Naive thymus-derived CD4-positive, alpha-beta T cell (primary cell): ENCODE measurements at places on chromosomes 1 and 21.

- no peak overlapping the region for H3K4me3 ChIP-seq
- no peaks in the 10 kb centered on the region for H3K27me3 ChIP-seq
- H3K4me1 ChIP-seq = no peaks in the 10 kb centered on the region
- no peak for DNase-seq
- no peaks in the 10 kb centered on the region for H3K36me3 ChIP-seq
These were observed 8.1 kb upstream of the F3 start for GRCh38 chr1:94549706-94550105.

DNA sequence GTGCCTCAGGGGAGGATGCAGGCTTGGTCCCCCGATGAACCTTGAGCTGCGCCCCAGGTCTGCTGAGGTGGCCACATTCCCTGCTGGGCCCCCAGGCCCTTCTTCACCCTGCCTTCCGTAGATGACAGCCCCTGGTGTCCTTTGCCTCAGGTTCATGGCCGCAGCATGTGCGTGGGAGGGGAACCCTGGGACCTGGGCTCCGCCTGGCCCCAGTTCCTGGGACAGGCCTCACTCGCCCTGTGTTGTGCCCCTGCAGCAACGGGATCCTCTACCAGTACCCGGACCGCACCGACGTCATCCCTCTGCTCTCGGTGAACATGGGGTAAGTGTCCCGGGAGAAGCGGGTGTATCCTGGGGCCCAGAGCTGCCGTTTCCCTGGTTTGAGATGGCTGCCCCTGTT lies 5.1 kb upstream of the SLC25A34 start:
- H3K36me3 ChIP-seq = no peaks in the 10 kb centered on the region
- H3K4me1 ChIP-seq = no peaks in the 10 kb centered on the region
- H3K27ac ChIP-seq = no peak overlapping the region
- DNase-seq = no peak
- H3K4me3 ChIP-seq = no peak overlapping the region

- H3K27ac ChIP-seq = no peak overlapping the region
- no peaks in the 10 kb centered on the region for H3K27me3 ChIP-seq
- H3K4me3 ChIP-seq = peak overlapping the region; percentile 65
- DNase-seq = no peak
- H3K36me3 ChIP-seq = no peaks in the 10 kb centered on the region
These were observed 9.8 kb downstream of the MX2 start for GRCh38 chr21:41371685-41372030.

DNA sequence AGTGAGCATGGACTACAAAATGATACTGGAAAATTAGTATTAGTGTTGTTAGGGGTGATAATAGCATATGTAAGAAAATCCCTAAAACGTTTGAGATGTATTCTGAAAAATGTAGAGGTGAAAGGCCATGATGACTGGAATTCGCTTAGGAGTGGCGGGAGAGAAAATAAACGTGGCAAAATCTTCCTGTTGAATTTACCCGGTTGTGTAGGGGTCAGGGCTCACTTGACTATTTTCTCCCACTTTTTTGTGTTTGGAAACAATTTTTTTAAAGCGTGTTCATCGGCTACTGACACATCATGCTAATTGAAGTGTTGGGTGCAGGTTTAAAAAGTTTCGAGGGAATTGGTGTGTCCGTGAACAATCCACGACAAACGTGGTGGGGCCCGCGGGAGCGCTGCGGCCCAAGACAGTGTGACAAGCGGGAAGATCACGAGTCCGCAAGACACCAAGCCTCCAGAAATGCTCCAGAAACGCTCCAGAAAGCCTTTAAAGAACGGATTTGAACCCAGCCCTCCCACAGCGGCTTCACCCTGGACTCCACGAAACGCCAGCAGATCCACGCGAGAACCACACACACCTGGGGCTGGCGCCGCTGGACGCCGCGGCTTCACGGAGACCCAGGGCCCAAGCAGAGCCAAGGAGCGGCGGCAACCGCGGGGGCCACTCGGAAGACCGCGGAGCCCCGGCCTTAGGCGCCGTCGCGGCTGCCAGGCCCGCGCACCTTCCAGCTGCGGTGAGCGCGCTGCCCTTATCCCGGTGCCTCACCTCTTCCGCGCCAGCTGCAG lies 573 bp downstream of the PSMG1 start:
- H3K27ac ChIP-seq = peak overlapping the region; percentile 93
- DNase-seq = no peak
- peak overlapping the region; percentile 86 for H3K4me3 ChIP-seq
- H3K27me3 ChIP-seq = no peaks in the 10 kb centered on the region
- H3K4me1 ChIP-seq = peaks cover 9% of the 10 kb centered on the region

GRCh38 chr1:222462601-222463000 lies 85.3 kb downstream of the HHIPL2 start:
- no peak overlapping the region for H3K27ac ChIP-seq
- no peaks in the 10 kb centered on the region for H3K36me3 ChIP-seq
- H3K4me1 ChIP-seq = peaks cover 5% of the 10 kb centered on the region
- no peak for DNase-seq

GRCh38 chr1:2208309-2209239 lies 14.0 kb upstream of the FAAP20 start:
- no peak overlapping the region for H3K4me3 ChIP-seq
- H3K27me3 ChIP-seq = no peaks in the 10 kb centered on the region
- no peak overlapping the region for H3K27ac ChIP-seq
- H3K36me3 ChIP-seq = no peaks in the 10 kb centered on the region
- no peak for DNase-seq
- H3K4me1 ChIP-seq = peaks cover 13% of the 10 kb centered on the region

DNA sequence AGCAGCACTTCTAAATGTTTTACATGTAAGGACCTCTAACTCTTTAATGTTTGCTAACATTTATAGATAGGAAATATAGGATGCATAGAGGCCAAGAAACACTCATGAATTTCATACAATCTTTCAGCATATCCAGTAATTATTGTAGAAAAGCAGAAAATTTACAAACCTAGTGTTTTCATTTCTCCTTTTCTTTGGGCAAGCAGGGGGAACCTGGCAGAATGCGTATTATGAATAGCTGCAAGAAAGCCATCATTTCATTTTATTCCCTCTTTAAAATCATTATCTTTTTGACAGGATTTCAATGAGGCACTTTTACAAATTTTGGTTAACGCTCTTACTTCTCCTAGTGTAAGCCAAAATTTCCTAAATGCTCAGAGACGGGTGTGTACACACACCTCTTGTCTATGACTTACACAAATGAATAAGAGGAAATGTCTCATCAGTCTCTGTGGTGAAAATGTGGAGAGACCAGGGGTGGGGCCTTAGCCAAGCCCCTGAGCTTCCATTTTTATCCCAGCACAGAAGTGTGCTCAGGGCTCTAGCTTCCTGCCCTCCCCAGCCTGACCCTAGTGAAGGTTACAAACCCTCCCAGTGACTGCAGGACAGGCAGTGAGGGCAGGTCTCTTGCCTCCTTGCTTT lies 91.6 kb downstream of the LRRC8C start:
- H3K36me3 ChIP-seq = no peaks in the 10 kb centered on the region
- H3K27me3 ChIP-seq = no peaks in the 10 kb centered on the region
- no peak overlapping the region for H3K4me3 ChIP-seq
- H3K27ac ChIP-seq = no peak overlapping the region

- no peaks in the 10 kb centered on the region for H3K36me3 ChIP-seq
- H3K4me3 ChIP-seq = no peak overlapping the region
- H3K27me3 ChIP-seq = no peaks in the 10 kb centered on the region
- no peak overlapping the region for H3K27ac ChIP-seq
- no peak for DNase-seq
These were observed 213.0 kb downstream of the ADGRL2 start for GRCh38 chr1:82013702-82014101.

GRCh38 chr21:17793246-17794123 lies 25.7 kb downstream of the C21orf91 start:
- peak overlapping the region; percentile 36 for H3K4me3 ChIP-seq
- H3K4me1 ChIP-seq = peaks cover 36% of the 10 kb centered on the region

- no peak overlapping the region for H3K4me3 ChIP-seq
- no peak for DNase-seq
- H3K27me3 ChIP-seq = no peaks in the 10 kb centered on the region
- no peaks in the 10 kb centered on the region for H3K36me3 ChIP-seq
- H3K4me1 ChIP-seq = no peaks in the 10 kb centered on the region
- no peak overlapping the region for H3K27ac ChIP-seq
These were observed 92.5 kb downstream of the CDC42BPA start for GRCh38 chr1:227225715-227226346.

- H3K4me1 ChIP-seq = no peaks in the 10 kb centered on the region
- H3K4me3 ChIP-seq = no peak overlapping the region
- no peaks in the 10 kb centered on the region for H3K27me3 ChIP-seq
- no peak overlapping the region for H3K27ac ChIP-seq
- DNase-seq = no peak
These were observed 709.9 kb upstream of the ADGRL4 start for GRCh38 chr1:79716447-79716846.

DNA sequence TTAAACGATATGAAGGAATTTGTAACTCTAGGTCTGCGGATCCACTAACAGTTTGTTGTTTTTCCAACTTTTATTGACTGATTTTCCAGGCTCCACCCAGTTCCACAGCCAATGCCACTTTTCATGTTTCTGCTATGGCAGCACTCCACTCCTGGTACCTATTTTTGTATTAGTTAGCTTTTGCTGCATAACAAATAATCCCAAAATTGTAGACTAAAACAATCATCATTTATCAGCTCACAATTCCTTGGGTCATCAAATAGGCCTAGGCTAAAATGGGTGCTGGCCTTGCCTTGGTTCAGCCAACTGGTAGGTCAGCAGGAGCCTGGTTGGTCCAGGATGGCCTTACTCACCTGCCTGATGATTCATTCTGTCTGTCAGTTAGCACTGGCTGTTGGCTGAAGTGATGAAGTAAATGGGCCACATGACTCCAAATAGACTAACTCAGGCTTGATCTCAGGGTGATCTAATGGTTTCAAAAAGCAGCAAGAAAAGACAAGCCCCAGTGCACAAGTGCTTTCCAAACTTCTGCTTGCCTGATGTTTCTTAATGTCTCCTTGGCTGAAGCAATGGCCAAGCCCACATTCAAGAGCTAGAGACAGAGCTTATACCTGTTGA lies 3.2 kb upstream of the C8B start:
- H3K27me3 ChIP-seq = no peaks in the 10 kb centered on the region
- H3K4me3 ChIP-seq = no peak overlapping the region
- H3K4me1 ChIP-seq = no peaks in the 10 kb centered on the region

- no peaks in the 10 kb centered on the region for H3K27me3 ChIP-seq
- no peak overlapping the region for H3K4me3 ChIP-seq
- H3K4me1 ChIP-seq = no peaks in the 10 kb centered on the region
- H3K36me3 ChIP-seq = no peaks in the 10 kb centered on the region
These were observed 248.4 kb downstream of the HHIPL2 start for GRCh38 chr1:222299524-222299923.

- no peaks in the 10 kb centered on the region for H3K4me1 ChIP-seq
- H3K36me3 ChIP-seq = no peaks in the 10 kb centered on the region
- H3K27me3 ChIP-seq = no peaks in the 10 kb centered on the region
- H3K4me3 ChIP-seq = no peak overlapping the region
These were observed 28.7 kb downstream of the C1orf87 start for GRCh38 chr1:60044881-60045280.

DNA sequence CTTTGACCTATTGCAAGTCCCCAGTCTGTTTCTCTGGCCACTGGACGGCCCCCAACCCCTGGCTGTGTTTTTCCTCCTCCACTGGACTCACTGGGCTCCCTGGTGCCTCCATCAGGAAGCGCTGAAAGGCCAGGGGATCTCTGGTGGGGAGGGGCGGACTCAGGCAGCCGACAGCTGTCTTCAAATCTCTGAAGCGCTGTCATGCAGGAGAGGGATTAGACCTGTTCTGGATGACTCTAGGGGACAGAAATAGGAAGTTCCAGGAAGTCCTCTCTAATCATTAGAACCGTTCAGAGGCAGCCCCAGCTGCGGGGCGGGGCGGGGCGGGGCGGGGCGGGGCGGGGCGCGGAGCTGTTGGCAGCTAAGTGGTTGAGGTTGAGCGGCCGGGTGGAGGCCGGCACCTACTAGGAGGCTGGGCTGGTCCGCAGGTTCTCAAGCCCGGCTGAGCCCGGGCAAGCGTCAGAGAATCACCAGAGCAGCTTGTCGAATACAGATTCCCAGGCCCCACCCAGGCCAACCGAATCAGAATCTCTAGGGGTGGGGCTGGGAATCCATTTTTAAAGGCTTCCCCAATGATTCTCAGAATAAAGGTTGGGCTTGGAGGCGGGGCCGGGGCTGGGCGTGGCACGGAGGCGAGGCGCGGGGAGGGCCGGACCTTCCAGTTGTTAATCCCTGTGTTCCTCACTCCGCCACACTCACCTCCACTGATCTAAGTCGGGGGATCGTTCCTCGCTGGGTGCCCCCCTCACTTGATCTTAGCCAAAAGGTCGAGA lies 11.4 kb upstream of the PHLDA3 start:
- H3K4me3 ChIP-seq = peak overlapping the region; percentile 48
- H3K27ac ChIP-seq = no peak overlapping the region
- peaks cover 14% of the 10 kb centered on the region for H3K27me3 ChIP-seq
- peaks cover 19% of the 10 kb centered on the region for H3K4me1 ChIP-seq
- peaks cover 16% of the 10 kb centered on the region for H3K36me3 ChIP-seq
- DNase-seq = no peak

DNA sequence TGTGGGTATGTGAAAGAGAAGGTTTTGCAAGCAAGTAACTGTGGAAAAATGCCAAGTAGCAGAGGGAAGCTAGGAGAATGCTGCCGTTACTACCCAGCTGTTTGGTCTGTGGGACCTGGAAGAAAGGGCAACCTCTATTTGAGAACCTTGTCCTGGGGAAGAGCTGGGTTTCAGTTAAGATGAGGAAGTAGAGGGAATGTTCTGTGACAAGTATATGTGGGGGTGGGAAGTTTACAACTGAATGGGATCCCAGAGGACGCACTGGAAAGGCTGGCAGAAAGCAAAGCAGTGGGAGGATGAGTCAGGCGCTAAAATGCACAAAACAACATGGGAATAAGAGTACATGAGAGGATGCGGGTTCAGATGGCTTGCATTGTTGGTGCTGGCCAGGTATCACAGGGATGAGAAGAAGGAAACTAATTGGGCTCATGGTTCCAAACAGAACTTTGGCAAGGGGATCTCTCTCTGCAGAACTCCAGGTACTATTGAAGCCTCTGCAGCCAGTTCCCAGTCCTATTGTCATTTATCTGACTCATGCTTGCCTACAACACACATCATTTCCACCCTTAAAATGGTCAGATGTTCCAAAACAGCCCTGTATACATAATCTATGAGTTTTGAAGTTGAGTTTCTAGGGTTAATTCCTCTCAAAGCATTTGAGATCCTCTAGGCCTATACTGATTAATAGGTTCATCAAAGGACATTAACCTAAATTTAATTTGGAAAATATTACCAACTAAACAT lies 88.5 kb upstream of the VAV3 start:
- H3K4me1 ChIP-seq = peaks cover 32% of the 10 kb centered on the region
- DNase-seq = no peak
- H3K4me3 ChIP-seq = no peak overlapping the region

GRCh38 chr1:44090429-44091252 lies 28.0 kb upstream of the KLF17 start:
- no peak overlapping the region for H3K4me3 ChIP-seq
- no peak overlapping the region for H3K27ac ChIP-seq
- no peaks in the 10 kb centered on the region for H3K36me3 ChIP-seq
- DNase-seq = no peak
- no peaks in the 10 kb centered on the region for H3K27me3 ChIP-seq

- no peak for DNase-seq
- H3K4me1 ChIP-seq = no peaks in the 10 kb centered on the region
- H3K27ac ChIP-seq = no peak overlapping the region
- no peaks in the 10 kb centered on the region for H3K27me3 ChIP-seq
- no peaks in the 10 kb centered on the region for H3K36me3 ChIP-seq
These were observed 13.1 kb upstream of the LHX4 start for GRCh38 chr1:180217006-180217405.
